ENCODE measurements at places on chromosomes 7 and 10. TPM values are rescaled to one million over a fixed set of nuclear protein-coding genes. Genes with fewer than 3 reads are reported as not detected.

GRCh38 chr7:43838201-43838658, 31.1 kb downstream of the MRPS24 start:
- H3K27ac ChIP-seq = peak overlapping the region; percentile 83
- peaks cover 8% of the 10 kb centered on the region for H3K4me1 ChIP-seq
- H3K27me3 ChIP-seq = no peaks in the 10 kb centered on the region
- H3K4me3 ChIP-seq = peak overlapping the region; percentile 57

DNA sequence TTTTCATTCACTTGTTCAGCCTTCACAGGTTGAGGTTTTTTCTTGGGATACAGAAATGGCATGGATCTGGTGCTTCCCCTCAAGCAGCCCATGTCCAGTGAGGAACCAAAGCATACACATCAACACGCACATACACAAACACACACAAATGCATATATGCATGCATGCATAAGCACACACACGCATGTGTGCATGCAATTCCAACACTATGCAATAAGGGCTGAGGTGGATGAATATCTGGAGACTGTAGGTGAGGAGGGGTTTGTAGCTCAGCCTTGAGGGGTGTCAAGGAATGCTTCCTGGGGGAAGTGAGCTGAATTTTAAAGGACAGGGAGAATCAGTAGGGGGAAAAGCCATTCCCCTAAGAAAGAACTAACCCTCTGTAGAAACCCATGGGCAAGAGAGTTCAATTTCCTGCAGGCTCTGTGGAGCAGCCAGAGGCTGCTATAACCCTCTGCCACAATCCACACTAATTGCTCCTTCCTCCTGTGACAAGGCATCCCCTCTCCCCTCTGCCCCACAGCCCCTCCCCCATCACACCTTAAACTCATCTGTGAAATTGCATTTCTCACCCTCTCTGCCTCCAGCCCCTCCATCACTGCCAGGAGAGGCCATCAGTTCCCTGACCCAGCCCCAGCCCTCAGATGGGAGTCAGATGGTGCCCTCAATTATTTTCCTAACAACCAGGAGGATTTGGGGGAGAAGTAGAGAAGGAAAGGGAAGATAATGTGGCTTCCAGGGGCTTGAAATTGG, 316.4 kb downstream of the RPS24 start:
- no peaks in the 10 kb centered on the region for H3K36me3 ChIP-seq
- no peak for DNase-seq
- H3K27ac ChIP-seq = no peak overlapping the region

The ADRA2A gene
- 13.1 TPM for total RNA-seq

- no peak overlapping the region for H3K4me3 ChIP-seq
Observed at GRCh38 chr10:13971601-13972475, 358.9 kb downstream of the FRMD4A start.

GRCh38 chr7:133676805-133677370, 424.0 kb downstream of the EXOC4 start:
- H3K4me1 ChIP-seq = peaks cover 29% of the 10 kb centered on the region
- no peak for DNase-seq
- no peaks in the 10 kb centered on the region for H3K27me3 ChIP-seq
- H3K27ac ChIP-seq = no peak overlapping the region
- no peak overlapping the region for H3K4me3 ChIP-seq

The IGFBP3 gene
- 10.3 TPM for total RNA-seq

All from progenitor cell of endocrine pancreas (in vitro differentiated cells).